ENCODE measurements at places on chromosomes 5 and 9. TPM values are rescaled to one million over a fixed set of nuclear protein-coding genes. Genes with fewer than 3 reads are reported as not detected.

GRCh38 chr9:34176089-34176488 lies 2.8 kb upstream of the UBAP1 start:
- H3K27me3 ChIP-seq = no peaks in the 10 kb centered on the region
- H3K27ac ChIP-seq = no peak overlapping the region
- no peak for DNase-seq

DNA sequence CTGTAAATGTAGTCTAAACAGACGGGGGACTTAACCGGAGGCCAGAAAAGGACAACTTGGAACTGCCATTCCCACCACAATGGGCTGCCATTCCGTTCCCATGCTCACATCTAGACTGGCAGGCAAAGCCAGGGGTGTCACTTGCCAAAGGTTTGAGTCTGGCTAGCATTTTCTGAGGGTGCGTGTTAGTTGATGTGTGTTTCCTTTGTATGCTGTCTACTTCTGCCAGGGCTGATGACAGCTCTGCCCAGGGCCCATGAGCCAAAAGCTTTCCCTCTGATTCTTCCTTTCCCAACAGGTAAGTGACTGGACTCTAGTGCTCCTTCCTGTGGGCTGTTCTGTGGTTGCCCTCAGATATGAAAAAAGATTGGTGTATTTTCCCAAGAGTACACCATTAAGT lies 68.0 kb downstream of the ZNF608 start:
- peaks cover 13% of the 10 kb centered on the region for H3K4me1 ChIP-seq
- no peaks in the 10 kb centered on the region for H3K27me3 ChIP-seq
- H3K27ac ChIP-seq = no peak overlapping the region
- no peak overlapping the region for H3K4me3 ChIP-seq
- no peak for DNase-seq
- H3K36me3 ChIP-seq = no peaks in the 10 kb centered on the region

DNA sequence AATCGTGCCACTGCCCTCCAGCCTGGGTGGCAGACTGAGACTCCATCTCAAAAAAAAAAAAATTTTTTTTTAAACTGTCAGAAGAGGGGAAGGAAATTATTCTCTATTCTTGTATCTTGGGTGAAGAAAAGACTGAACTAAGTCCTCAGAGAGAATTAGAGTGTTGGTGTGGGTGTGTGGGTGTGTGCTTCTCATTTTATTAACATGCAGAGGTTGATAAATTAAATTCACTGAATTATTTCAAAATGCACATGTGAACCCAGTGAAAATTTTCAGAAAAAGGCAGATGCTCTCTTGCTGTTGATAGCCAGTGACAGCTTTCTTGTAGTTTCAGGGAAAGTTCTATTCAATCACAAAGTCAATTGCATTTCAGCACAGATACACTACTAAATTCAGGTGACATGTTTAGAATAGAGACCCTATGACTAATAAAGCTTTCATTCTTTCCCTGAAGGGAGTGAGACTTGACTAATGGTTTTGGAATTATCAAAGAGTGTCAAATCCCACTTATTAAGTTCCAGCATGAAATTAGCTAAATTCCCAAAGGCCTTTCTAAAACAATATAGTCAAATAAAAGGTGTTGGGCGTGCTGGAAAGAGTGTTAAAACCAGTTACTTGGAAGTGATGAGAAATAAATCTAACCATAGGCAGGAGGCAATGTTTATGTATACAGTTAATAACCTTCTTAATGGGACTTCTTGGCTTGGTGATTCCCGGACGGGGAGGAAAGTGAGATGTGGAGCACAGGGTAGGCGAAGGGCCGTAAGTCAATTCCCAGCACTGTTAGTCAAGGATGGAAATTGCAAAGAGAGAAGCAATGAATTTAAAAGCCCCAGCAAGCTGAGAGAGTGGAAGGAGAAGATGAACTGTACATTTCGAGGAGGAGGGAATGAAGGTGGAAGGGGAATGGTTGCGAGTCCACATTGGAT lies 103.2 kb upstream of the SPATA31D4 start:
- no peaks in the 10 kb centered on the region for H3K36me3 ChIP-seq
- no peak overlapping the region for H3K4me3 ChIP-seq
- DNase-seq = no peak
- H3K27ac ChIP-seq = no peak overlapping the region
- H3K4me1 ChIP-seq = peaks cover 12% of the 10 kb centered on the region

- no peaks in the 10 kb centered on the region for H3K27me3 ChIP-seq
- no peaks in the 10 kb centered on the region for H3K4me1 ChIP-seq
- DNase-seq = no peak
- 0 out of 2 replicates have a peak, but pooled peaks cover 3% of the 10 kb centered on the region for H3K36me3 ChIP-seq
- no peak overlapping the region for H3K27ac ChIP-seq
These were observed 63.8 kb downstream of the VAV2 start for GRCh38 chr9:133928248-133928764.

- no peaks in the 10 kb centered on the region for H3K27me3 ChIP-seq
- no peak overlapping the region for H3K4me3 ChIP-seq
- no peak overlapping the region for H3K27ac ChIP-seq
- no peaks in the 10 kb centered on the region for H3K36me3 ChIP-seq
These were observed 18.8 kb downstream of the HAPLN1 start for GRCh38 chr5:83701886-83702285.

GRCh38 chr5:114477816-114478334 lies 116.0 kb downstream of the KCNN2 start:
- no peak for DNase-seq
- no peak overlapping the region for H3K4me3 ChIP-seq
- H3K27me3 ChIP-seq = no peaks in the 10 kb centered on the region

- no peaks in the 10 kb centered on the region for H3K36me3 ChIP-seq
- no peak overlapping the region for H3K27ac ChIP-seq
- H3K27me3 ChIP-seq = no peaks in the 10 kb centered on the region
These were observed 97.8 kb downstream of the MED10 start for GRCh38 chr5:6280425-6281100.

DNA sequence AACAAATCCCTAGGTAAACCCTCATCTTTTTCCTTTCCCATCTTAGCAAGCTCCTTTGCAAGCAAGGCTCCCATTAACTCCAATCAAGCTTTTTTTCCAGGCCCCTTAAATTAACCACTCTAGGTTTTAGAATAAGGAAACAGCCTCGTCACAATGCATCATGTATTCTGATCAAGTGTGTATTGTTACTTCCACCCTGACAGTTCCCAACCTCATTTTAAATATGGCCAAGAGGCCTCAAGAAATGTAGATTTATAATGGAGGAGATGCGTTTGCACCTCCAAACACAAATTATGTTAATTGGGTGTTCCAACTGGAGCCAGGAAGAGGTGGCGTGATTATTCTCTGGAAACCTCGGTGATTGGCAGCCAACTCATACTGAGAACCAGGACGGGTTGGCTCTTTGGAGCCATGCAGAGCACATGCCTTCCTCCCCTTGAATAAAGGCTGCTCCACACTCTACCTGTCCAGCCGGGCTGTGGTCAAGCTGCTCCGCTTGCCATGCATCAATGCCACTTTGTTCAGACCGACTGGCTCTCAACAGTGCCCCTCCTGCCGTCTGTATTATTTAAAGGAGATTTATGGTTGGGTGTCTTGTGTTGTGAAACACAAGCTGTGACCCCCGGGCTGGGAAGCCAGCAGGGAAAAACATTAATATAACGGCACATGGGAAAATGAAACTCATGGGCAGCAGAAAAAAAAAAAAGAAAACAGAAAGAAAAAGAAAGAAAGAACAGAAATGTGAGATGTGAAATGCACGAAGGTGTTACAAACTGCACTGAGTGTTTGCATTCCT lies 191.1 kb downstream of the EBF1 start:
- H3K27me3 ChIP-seq = no peaks in the 10 kb centered on the region
- no peaks in the 10 kb centered on the region for H3K36me3 ChIP-seq
- H3K4me1 ChIP-seq = no peaks in the 10 kb centered on the region
- DNase-seq = no peak
- no peak overlapping the region for H3K4me3 ChIP-seq
- H3K27ac ChIP-seq = no peak overlapping the region

The GDNF gene
- total RNA-seq = 1.7 TPM

The LOX gene
- 2.2 TPM for total RNA-seq

The CTXN3 gene
- total RNA-seq = not detected

The SH3TC2 gene
- 0.77 TPM for total RNA-seq
